ENCODE measurements at places on chromosomes 11 and 22.

GRCh38 chr11:8177136-8177535 is 8.3 kb upstream of the RIC3 start:
- DNase-seq: no peak

DNA sequence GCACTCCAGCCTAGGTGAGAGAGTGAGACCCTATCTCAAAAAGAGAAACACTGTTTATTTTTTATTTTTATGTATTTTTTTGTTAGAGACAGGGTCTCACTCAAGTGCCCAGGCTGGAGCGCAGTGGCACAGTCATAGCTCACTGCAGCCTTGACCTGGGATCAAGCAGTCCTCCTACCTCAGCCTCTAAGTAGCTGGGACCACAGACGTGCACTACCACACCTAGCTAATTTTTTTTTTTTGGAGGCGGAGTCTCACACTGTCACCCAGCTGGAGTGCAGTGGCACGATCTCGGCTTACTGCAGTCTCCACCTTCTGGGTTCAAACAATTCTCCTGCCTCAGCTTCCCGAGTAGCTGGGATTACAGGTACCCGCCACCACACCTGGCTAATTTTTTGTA is 6.4 kb downstream of the RBX1 start:
- no peak for DNase-seq

- DNase-seq: no peak
These were observed 531 bp downstream of the PIM3 start for GRCh38 chr22:49961005-49961600.

- DNase-seq: no peak
These were observed 75.8 kb downstream of the CD44 start for GRCh38 chr11:35214792-35215193.

- no peak for DNase-seq
These were observed 302.7 kb downstream of the DDX10 start for GRCh38 chr11:108967571-108967970.

GRCh38 chr11:3669742-3670183 is 1.4 kb downstream of the CHRNA10 start:
- DNase-seq: no peak

GRCh38 chr11:83166193-83166866 is 9.4 kb downstream of the PCF11 start:
- no peak for DNase-seq

DNA sequence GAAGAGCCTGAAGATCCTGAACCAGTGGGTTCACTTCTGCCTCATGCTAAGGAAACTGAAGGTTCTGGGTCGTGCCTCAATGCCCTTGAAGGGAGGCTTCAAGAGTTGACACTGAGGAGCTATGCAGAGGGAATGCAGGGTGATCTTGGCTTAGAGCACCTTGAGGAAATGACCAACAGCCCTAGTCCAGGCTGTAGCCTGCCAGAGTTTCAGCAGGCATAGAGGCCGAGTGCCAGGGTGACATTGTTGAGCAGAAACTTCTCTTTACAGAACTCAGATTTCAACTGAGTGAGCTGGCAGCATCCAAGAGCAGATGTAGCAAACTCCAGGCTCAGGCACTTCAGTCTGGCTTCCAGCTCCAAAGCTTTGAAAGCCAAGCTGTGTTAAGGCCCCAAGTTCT is 23.1 kb upstream of the CAPRIN1 start:
- no peak for DNase-seq

DNA sequence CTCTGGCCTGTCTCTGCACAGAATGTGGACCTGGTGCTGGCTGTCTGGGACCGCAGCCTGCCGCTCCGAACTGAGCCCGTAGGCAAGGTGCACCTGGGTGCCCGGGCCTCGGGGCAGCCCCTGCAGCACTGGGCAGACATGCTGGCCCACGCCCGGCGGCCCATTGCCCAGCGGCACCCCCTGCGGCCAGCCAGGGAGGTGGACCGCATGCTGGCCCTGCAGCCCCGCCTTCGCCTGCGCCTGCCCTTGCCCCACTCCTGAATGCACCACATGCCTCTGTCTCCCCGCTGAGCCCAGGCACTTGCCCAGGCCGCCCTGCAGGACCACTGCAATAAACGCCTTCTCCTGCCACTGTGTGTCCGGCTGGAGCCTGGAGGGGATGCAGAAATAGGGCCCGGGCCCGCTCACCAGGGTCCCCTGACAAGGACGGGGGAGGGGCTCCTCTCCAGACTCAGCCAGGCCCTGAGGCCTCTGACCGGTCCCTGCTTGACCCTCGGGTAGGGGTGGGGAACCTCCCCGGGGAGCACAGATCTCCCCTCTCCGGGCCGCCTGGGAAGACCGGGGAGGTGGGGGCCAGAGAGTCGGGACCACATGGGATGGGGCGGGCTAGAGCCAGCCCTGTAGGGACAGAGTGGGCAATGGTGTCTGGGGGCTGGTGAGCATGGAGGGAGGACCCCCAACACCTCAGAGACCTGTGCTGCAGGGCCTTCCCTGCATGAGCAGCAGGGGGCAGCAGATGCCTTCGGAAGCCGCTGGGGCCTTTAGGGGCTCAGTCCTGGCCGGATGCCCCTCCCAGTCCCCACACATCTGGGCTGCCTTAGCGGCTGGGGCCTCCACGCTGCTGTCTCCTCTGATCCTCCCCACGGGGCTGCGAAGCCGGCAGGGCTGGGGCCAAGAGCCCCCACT is 1.4 kb upstream of the TNNI2 start:
- DNase-seq: no peak

DNA sequence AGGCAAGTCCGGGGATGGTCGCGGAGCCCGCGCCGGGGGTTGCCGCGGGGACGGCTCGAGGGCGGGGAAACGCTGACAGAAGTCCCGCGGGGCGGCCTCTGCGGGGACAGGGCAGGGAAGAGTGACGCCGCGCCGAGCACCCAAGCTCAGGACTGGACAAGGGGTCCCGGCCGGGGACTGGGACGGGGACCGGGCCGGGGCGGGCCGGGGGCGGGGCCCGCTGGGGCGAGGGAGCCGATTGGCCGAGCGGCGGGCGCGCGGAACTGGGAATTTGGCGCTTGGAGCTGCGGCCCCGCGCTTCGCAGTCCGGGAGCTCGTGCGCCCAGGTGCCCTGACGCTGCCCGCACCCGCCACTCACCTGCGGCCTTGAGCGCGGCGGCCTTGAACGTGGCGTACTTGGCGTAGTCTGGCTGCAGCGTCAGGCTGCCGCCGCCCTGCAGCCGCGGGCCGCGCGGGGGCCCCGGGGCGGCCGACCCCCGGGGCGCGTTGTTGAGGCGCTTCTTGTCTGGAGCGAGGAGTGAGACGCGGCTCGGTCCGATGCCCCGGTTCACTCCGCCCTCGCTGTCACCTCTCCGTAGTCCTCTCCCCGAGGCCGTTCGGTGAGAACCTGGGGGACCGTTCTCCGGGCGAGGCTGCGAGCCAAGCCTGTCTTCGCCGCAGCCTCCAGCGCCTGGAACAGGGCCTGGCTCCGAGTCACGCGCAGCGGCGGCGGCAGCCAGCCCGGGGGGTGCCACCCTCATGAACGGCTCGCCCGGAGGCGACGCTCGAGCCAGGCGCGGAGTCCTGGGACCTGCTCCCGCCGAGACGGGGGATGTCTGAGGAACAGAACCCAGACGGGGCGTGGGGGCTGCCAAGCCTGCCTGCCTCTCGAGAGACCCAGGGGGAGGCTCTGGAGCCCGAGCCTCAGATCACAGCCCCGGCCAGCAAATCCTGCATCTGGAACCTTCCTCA is 4.5 kb downstream of the SHISA8 start:
- no peak for DNase-seq

DNA sequence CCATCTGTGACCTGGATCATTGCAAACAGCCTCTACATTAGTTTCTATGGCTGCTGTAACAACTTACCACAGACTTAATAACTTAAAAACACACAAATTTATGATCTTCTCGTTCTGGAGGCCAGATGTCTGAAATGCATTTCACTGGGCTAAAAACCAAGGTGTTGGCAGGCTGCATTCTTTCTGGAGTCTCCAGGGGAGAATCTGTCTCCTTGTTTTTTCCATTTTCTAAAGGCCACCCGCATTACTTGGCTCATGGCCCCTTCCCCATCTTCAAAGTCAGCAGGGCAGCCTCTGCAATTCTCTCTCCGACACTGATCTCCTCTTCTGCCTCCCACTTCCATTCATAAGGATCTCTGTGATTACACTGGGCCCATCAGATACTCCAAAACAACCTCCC is 11.6 kb downstream of the SCGB1A1 start:
- DNase-seq: no peak

GRCh38 chr11:19715373-19715772 is 2.7 kb downstream of the NAV2 start:
- DNase-seq: no peak

GRCh38 chr11:119515771-119516400 is 92.9 kb upstream of the THY1 start:
- DNase-seq: no peak

All from SHP77 (cell line).